Right cardiac atrium (tissue), 5 donors: ENCODE measurements at places on chromosomes 11 and 22. TPM values are rescaled to one million over a fixed set of nuclear protein-coding genes. Genes with fewer than 3 reads are reported as not detected.

DNA sequence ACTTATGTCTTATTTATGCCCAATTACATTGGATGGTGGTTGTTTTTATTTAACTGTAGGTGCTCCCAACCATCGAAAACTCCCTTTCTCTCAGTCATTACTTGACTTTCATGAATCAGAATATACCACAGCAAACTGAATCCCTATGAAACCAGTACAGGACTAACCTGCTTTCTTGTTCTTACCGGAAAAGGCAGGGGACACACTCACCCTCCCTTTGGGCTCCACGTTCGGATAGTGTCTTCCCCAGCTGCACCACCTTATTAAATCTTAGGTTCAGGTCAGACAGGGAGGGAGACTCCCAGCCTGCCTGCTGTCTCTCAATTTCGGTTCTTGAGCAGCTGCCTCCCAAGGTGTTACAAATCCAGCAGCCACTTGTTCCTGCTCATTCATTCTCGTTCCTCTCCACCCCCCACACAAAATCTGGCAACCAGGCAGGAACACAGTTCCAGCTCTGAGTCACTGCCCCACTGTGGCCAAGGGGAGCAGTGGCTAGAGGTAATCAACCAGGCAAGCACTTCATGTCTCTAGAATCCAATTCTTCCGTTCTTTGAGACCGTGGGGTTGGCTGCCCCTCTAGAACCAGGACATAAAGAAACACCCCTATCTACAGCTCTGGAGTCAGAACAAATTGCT is 133.0 kb downstream of the PLEKHA7 start:
- DNase-seq, result peak; percentile 79

GRCh38 chr11:11291041-11292015 is 61.7 kb downstream of the CSNK2A3 start:
- no peak for DNase-seq

DNA sequence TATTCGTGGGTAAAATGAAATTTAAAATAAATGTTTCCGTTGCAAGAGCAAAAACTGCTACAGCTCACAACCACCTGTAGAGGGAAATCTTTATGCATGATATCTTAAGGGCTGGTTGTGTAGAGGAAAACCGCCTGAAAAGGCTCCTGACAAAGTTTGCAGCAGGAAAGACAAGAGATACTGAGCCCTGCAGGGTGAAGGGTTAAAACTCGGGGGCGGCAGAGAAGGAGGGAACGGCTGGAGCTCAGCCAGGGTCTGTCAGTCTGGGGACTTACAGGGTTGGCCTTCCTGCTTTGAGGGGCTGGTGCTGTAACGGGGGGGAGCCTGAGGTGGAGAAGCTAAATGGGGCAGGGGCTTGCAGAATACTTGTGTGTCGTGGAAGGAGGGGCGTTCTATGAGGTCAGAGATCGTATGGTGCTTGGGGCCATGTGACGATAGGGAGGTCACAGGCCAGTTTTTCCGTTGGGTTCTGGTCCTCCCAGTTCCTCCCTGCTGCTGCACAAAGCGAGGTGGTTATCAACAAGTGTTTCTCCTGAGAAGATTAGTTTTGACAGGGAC is 122.9 kb upstream of the HSD17B12 start:
- DNase-seq, result no peak

- DNase-seq, result no peak
Measured at GRCh38 chr11:57126766-57127400, 54.9 kb upstream of the LRRC55 start.

DNA sequence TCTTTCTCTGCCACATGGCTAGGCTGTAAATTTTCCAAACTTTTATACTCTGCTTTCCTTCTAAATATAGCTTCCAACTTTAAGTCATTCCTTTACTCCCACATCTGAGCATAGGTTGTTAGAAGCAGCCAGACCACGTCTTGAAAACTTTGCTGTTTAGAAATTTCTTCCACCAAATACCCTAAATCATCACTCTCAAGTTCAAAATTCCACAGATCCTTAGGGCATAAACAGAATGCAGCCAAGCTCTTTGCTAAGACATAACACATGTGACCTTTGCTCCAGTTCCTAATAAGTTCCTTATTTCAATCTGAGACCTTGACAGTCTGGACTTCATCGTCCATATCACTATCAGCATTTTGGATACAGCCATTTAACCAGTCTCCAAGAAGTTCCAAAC is 749.9 kb downstream of the METTL15 start:
- DNase-seq, result no peak

DNA sequence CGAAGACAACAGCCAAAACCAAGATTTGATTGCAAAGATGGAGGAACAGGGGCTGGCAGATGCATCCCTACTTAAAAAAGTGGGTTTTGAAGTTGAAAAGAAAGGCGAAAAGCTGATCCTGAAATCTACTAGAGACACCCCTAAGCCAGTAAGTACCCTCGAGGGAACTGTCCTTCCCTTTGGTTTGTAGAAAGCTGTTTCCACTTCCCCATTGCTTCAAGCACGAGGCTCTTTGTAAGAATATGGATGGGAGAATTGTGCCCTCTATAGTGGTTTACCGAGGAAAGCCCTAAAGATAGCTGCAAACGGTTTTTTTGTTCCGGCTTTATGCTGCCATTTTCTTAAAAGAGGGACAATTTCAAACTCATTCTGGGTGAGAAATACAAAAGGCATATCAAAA is 133.9 kb downstream of the WNT7B start:
- DNase-seq, result no peak

DNA sequence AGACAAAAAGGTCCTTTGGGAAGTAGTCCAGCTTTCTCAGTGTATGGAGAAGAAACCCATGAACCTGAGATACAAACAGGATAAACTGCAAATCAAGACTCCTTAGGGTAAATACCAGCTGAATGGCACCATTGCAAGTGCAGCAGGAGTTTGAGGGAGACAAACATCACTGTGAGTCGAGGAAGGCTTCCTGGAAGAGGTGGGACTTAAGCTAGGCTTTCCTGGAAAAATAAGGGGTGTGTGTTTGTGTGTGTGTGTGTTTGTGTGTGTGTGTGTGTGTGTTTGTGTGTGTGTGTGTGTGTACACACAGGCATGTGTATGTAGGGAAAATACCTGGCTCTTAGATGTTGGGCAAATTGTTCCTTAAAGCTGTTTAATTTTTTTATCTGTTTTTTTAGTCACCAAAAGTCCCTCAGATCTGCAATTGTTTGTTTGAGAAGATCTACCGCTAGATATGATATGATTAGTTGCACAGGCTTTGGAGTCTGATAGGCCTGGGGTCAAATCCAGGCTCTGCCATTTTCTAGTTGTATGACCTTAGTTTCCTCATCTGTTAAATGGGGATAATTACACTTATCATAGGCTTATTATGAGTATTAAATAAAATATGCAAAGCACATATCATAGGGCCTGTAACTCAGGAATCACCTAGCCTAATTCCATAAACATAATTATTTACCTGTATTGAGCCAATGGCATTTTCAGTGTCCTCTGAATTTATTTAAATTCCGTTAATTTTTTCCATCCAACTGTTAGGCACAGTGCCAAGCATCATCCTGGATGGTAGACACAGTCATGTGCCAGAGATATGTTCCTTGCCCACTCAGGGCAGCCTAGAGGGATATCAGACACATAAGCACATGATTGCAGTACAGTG is 85.6 kb upstream of the EED start:
- DNase-seq, result no peak

DNA sequence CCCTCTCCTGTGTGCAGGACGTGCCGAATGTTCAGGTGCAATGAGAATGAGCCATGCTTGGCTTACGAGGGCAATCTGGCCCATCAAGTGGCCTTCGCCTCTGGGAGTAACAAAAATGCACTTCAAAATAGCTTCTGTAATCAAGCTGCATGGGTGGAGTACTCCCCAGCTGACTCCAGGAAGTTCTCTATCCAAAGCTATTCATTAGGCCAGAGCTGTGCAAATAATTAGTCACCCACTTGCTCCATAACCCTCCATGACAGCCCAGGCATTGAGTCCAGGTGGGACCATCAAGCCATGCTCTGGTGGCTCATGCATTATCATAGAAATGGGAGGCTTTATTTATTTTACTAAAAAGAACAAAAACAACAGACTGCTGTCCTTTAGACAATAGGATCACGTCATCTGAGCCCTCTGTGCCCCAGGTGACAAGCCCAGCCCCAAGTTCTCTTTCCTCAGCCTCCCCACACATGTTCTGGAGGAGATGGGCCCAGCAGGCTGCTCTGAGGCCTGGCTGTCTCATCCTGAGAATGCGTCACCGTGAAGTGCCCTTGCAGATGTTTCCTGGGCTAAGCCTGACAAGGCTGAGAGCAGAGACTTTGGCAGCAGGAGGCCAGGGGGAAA is 244.7 kb downstream of the ETS1 start:
- DNase-seq, result peak; percentile 66

DNA sequence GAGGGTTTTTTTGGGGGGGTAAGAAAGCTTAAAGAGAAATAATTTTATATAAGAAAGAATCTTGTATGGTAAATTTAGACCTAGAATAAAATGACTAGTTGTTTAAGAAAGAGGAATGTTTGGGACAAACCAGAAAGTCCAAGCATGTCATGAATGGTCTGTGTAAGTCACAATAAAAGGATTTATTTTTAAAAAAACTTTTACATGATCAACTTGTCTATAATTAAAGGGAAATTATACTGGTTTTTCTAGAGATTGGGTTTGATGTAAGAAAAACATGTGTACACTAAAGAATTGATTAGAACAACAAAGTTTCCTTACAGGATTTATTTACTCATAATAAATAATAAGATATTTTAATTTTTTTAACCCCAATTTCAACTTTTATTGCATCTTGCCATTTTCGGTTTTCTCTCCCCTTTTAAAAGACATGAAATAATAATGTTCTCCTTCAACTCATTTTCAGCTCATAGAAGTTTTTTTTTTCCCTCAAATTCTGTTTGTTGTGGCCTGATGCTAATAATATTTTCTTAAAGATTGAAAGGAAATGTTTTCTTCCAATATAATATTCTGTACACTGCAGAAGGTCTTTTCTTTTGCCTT is 35.4 kb upstream of the INCENP start:
- no peak for DNase-seq

GRCh38 chr11:65213322-65214211 is 31.8 kb downstream of the CAPN1 start:
- DNase-seq, result peak; percentile 57

Gene CHRM1
- 0.09 TPM for total RNA-seq

Gene APOL3
- total RNA-seq, result 33.1 TPM

Gene HMGXB4
- 10.9 TPM for total RNA-seq

Gene LYVE1
- total RNA-seq, result 97.7 TPM

Gene LDLRAD3
- 3.8 TPM for total RNA-seq

Gene KCNQ1OT1
- 0.78 TPM for total RNA-seq

Gene FAM118A
- total RNA-seq, result 30.1 TPM

Gene SEPTIN3
- total RNA-seq, result 0.09 TPM

Gene KCNE3
- 5.0 TPM for total RNA-seq
